ENCODE measurements at places on chromosomes 2 and 18.

DNA sequence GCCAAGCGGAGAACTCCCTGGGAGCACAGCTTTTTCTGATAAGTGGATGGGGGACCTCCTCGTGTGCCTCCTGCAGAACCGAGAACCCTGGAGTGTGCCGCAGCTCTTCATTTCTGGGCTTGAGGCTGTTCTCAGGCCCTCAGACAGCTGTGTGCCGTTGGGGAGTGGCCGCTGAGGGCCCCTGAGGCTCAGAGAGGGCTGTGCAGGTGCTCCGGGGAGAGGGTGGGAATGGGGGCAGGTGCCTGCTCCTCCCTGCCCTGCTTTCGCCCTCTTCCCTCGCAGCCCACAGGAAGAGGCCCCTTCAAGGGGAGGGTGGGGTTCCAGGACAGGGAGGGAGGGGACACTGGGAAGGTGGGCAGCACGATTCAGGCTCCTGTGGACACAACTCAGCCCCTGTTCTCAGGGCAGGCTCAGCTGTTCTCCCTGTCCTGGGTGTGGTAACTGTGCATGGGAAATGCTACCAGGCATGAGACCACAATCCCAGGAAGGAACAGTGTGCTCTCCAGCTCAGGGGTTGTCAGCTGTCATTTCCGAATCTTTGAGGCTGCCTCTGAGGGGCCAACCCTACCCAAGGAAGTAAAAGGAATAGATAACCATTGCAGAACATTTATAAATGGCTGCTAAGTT lies 11.3 kb downstream of the LCT start:
- no peak for DNase-seq

DNA sequence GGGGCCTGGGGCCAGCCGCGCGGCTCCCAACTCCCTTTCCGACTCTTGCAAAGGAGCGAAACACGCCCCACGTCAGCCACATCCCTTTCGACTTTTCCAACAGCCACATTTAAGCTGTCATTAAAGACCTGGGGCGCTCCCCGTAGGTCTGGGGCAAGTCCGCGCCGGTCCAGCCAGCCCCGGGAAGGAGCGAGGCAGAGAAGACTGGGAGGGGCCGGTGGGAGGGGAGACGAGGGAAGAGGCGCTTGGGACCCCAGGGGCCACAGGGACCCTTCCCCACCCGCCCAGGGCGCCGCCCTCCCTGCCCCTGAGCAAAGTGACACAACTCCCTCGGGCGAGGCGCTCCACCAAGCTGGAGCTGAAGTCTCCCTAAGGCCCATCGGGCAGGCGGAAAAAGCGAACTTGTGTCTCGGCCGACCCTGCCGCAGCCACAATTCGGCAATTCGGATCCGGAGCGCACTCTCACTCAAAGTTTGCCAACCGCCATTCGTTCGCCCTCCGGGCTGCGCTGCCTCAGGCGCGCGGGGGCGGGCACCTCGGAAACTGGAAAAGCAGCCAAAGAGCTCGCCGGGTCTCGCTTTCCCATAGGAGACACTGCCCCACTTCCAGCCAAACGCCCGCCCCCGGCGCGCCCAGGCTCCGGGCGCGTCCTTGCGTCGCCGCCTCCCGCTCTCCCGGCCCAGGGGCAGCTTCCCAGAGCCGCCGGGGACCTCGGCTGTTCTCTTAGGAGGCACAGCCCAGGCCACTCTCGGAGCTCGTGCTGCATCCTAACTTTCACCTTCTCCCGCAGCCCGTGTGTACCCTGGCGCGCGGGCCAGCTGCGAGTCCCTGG lies 1.1 kb upstream of the KCTD1 start:
- no peak for DNase-seq

GRCh38 chr2:155944218-155944617 lies 388.3 kb downstream of the NR4A2 start:
- no peak for DNase-seq

- no peak for DNase-seq
Observed at GRCh38 chr2:65658881-65659280, 226.5 kb upstream of the SPRED2 start.

DNA sequence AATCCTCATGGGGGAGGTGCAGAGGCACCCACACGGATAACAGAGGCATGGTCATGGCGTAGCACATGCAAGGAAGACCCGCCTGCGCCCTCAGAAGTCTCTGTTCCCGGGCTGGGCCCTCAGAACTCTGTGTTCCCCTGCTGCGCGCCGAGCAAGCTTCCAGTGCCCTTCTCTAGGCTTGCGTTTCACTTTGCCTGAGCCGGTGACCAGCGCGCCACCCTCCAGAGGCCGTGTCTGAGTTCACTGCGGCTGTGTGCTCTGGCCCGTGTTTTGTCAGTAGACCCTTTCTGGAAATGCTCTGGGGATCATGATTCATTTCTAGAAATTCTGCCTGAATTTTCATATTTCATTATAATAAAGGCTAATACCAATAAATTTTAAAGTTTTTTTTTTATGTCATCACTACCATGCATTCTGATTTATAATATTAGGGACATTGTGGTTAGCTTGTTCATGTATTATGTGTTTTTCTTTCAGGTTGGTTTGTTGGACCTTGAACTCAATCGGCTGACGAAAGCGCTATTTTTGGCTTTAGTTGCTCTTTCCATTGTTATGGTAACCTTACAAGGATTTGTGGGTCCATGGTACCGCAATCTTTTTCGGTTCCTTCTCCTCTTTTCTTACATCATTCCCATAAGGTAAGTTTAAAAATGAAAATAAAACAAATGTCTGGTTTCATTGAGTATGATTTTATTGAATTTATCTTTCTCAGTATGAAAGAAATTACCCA lies 142.7 kb upstream of the NFATC1 start:
- DNase-seq: no peak
